Muscle of leg (tissue), 16 donors: ENCODE measurements at places on chromosomes 4 and X.
A peak's percentile ranks its signal among the peaks of the same experiment; 100 is the strongest.

- DNase-seq: peak; percentile 94
These were observed 7.6 kb upstream of the OPHN1 start for GRCh38 chrX:68440940-68441339.

DNA sequence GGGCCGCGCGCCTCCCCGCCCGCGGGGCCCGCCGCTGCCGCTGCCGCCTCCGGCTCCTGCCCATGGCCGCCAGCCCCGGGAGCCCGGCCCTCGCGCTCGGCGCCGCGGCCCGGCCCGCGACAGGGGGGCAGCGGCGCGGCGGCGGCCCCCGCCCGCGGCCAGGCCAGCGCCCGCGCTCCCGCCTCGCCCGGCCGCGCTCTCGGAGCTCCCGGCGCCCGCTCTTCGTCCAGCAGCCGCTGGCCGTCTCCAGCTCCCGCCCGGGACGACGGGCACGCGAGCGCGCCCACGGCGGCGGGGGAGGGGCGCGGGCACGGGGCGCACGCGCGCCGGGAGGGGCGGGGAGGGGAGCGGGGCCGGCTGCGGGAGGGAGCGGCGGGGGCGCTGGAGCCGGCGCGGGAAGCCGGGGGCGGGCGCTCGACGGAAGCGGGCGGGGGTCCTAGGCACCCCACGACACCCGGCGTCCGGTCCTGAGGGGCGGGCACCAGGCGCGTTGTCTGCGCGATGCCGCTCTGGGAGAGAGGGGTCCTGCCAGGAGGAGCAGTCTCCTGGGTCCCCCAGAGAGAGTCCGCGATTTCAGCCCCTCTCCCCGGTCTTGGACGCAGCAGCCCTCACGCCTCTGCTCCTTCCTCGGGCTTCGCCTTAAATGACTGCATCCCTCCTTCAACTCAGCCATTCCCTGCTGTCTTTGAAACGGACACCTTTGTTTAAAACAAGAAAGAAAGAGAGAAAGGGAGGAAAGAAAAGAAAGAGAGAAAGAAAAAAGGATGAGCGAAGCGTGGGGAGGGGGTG, 490 bp upstream of the PDZD4 start:
- no peak for DNase-seq

DNA sequence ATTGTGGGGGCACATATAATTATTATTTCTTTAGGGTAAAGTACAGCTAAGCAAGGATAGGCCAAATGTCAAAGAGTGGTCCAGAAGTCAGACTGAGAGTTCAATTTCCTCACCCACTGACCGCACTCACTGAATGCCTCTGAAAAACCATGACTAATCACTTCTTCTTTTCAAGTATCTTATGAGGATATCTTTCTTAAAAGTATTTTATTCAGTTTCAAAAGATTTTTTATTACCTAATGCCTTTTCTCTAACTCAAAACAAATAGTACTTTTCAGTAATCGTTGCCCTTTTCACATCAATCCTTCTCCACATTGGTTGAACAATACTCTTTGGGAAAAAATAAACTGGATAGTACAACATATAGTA, 61.7 kb upstream of the CAMK2D start:
- DNase-seq: peak; percentile 33

DNA sequence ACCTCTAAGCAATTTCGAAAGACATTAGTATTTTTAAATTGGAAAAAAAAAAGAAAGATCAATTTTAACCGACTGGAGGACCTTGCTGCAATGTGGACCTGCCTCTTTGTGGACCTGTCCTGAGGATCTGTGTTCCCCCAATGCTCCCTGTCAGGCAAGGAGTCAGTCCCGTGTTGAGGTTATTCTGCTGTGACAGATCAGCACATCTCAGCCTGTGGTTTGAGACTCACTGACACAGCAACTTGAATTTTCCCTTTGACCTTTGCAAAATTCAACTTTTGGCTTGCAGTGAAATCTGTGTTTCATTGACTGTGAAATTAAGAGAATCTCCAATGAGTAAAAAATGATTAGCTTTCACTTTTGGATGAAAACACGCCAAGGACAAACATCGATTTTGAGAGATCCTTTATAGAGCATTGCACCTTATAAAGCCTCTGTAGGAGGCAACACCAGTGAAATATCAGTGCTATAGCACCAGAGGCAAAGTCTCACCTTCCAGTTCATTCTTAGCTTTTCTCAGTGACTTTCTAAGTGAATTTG, 186.9 kb downstream of the GPAT3 start:
- DNase-seq: peak; percentile 25

GRCh38 chrX:39969819-39970504, 127.8 kb downstream of the BCOR start:
- peak; percentile 32 for DNase-seq

DNA sequence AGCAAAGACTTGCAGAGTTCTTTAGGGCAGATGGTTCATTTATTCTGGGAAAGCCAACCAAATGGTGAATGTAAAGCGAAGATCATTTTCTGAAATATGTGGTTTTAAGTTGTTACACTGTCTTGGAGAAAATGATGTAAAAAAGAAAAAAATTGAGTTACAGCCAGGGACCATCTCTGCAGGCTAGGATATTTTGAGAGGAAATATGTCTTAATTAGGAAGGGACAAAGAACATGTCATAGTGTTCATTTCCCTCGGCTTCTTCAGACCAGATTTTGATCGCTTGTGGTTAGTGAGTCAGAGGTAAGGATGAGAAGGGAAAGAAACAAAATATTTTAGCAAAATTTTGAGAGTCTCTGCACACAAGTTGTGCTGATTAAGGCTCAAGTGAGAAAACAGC, 59.0 kb upstream of the C1QTNF7 start:
- DNase-seq: no peak

GRCh38 chrX:28347476-28347875, 239.8 kb upstream of the IL1RAPL1 start:
- DNase-seq: no peak

GRCh38 chrX:109934434-109934833, 68.5 kb upstream of the TMEM164 start:
- no peak for DNase-seq
